ENCODE measurements at places on chromosomes 11 and 22. TPM values are rescaled to one million over a fixed set of nuclear protein-coding genes. Genes with fewer than 3 reads are reported as not detected.

TRIM48 gene
- not detected for total RNA-seq

SCGB1C1 gene
- total RNA-seq = not detected

GRCh38 chr11:13174090-13174489 is 103.5 kb upstream of the BMAL1 start:
- no peak overlapping the region for H3K4me3 ChIP-seq
- DNase-seq = no peak
- no peaks in the 10 kb centered on the region for H3K36me3 ChIP-seq
- H3K4me1 ChIP-seq = peaks cover 11% of the 10 kb centered on the region
- H3K27ac ChIP-seq = no peak overlapping the region

DNA sequence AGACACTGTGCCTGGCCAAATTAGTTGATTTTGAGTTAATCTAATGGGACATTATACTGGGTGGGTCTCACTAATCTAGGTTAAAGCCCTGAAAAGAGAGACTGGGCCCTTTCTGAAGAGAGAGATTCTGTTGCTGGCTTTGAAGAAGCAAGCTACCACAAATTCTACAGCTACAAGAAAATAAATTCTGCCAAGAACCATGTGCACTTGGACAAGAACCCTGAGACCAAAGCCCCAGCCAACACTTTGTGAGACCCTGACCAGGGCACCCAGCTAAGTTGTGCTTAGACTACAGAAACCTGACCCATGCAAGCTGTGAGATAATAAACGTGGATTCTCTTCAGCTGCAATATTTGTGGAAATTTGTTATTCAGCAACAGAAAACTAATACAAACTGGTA is 20.1 kb upstream of the SPON1 start:
- no peak overlapping the region for H3K4me3 ChIP-seq
- no peak for DNase-seq
- peaks cover 22% of the 10 kb centered on the region for H3K4me1 ChIP-seq
- no peak overlapping the region for H3K27ac ChIP-seq

Data from MCF 10A (cell line).